ENCODE measurements at places on chromosomes 4 and X. TPM values are rescaled to one million over a fixed set of nuclear protein-coding genes. Genes with fewer than 3 reads are reported as not detected.

ZNF330 gene
- 37.5 TPM for total RNA-seq

KLHL4 gene
- total RNA-seq = 10.5 TPM

DNA sequence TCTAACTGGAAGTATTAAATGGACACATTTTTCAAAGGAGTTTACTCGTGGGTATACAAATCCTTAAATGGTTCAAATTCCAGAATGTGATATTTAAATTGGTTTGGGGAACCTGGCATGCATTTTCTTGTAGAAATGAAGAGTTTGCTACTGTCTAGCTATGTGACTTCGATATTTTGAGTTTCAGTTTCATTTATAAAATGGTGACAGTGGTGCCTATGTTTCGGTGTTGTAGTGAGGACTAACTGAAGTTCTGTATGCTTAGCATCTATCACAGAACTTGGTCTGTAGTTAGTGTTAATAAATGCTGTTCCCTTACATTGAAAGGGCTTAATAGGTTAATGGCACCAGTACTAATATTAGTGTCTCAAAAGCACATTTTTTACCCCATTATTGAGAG is 29.4 kb downstream of the TRPC5 start:
- no peak for DNase-seq

PROM1 gene
- 56.8 TPM for total RNA-seq

PRDM5 gene
- total RNA-seq = 31.3 TPM

- no peak for DNase-seq
Observed at GRCh38 chr4:52716364-52717151, 34.7 kb downstream of the ERVMER34-1 start.

DNA sequence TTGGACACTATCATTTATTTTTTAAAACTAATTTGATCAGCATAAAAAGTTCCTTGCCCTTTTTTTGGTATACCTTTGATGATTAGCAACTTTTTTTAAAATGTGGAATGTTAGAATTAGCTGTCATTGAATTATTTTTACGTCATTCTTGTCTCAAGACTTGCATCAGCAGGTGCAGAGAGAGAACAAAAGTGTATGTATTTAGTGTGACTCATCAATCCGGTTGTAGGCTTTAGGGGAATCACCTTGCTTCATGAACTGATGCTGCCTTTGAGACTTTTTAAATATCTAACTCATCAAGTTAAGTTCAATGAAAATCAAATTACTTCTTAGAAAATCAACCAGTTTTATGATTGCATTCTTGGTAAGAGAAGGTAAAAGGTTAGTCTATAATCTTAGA is 125.1 kb downstream of the ARX start:
- DNase-seq = no peak

DNA sequence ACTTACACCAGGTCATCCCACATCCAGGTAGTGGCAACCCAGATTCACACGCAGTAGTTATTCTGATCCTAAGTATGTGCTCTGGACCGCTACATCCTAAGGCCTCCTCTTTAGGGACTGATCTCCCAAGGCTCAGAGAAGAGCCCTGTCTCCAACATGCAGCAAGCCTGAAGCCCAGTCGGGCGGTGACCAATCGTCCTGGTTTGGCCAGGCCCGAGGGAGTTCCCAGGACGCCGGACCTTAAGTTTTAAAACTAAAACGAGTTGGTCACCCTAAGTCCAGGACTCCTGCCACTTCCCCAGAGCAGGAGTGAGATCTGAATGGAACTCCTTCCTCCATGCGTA is 385 bp downstream of the LYAR start:
- DNase-seq = no peak

All from WTC11 (cell line).